ENCODE measurements at places on chromosomes 7 and 10. TPM values are rescaled to one million over a fixed set of nuclear protein-coding genes. Genes with fewer than 3 reads are reported as not detected.

CYP2C18 gene
- not detected for total RNA-seq

CEP55 gene
- total RNA-seq: 23.3 TPM

NKX1-2 gene
- not detected for total RNA-seq

GIMAP7 gene
- not detected for total RNA-seq

ZCCHC24 gene
- 24.5 TPM for total RNA-seq

ZNF365 gene
- 2.8 TPM for total RNA-seq

TEX47 gene
- not detected for total RNA-seq

CRYGN gene
- total RNA-seq: not detected

LRRN3 gene
- total RNA-seq: 3.2 TPM

PPP1R17 gene
- total RNA-seq: not detected

OR2A5 gene
- not detected for total RNA-seq

GTPBP4 gene
- 35.6 TPM for total RNA-seq

ASB4 gene
- total RNA-seq: not detected

VSTM2A gene
- not detected for total RNA-seq

DYNC1I1 gene
- total RNA-seq: 0.69 TPM

SLC13A1 gene
- total RNA-seq: not detected

TMEM60 gene
- 10.9 TPM for total RNA-seq

NUTM2E gene
- total RNA-seq: not detected

PTF1A gene
- not detected for total RNA-seq

DLD gene
- 119 TPM for total RNA-seq

PTPRZ1 gene
- total RNA-seq: not detected

AZGP1 gene
- total RNA-seq: 0.32 TPM

TBX20 gene
- 8.6 TPM for total RNA-seq

CASP7 gene
- total RNA-seq: 18.4 TPM

NCF1 gene
- total RNA-seq: not detected

CHCHD1 gene
- total RNA-seq: 10.5 TPM

CYP3A5 gene
- 0.30 TPM for total RNA-seq

Data from smooth muscle cell of the umbilical artery (primary cell).